ENCODE measurements at places on chromosomes 12 and 14.

- DNase-seq: no peak
Observed at GRCh38 chr14:68262567-68262966, 443.0 kb downstream of the RAD51B start.

GRCh38 chr14:57182760-57183503, 85.8 kb downstream of the EXOC5 start:
- no peak for DNase-seq

- no peak for DNase-seq
Observed at GRCh38 chr12:128123096-128123495, 143.9 kb upstream of the TMEM132C start.

DNA sequence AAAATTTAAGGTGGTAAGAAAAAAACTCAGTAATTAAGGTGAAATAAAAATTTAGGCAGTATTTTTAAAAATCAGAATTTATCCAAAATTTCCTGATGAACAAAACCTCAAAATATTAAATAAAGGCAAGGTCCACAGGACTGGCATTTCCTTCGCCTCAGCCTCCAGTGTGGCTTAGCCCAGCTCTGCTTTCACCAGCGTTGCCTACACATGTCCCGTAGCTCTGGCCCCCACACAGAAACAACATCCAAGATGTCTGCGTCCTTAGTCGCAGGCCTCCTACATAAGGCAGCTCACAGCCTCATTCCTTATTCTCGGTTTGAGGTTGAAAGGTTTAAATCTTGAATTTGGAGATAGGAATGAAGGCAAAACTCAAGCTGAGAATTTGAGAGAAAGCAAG, 274.3 kb downstream of the SYT1 start:
- DNase-seq: no peak

DNA sequence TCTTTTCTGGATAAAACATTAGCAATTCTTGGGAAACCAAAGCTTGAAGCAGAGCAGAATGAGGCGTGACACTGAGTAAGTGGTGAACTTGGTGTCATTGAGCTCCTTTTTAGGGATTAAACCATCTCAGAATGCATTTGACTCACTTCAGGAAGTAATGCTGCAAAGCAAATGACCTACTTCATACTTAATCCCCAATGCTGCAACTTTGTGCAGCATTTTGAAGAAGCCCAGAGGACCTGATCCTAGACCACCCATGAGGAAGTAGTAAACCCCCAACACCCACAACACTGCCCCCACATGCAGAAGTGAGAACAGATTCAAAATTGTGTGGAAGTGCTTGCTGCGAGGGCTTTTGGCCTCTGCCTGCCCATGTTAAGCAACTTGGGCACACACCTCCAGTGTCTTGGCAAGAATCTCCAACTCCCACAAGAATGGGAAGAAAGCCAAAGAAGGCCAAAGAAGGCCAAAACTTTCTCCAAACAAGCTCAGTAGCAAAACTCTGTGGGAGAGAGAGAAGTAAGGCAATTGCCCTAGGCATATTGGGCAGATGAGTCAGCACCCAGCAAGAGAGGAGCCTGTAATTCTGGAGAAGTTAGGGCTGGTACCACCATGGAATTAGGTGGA, 69.2 kb upstream of the ETV6 start:
- no peak for DNase-seq

DNA sequence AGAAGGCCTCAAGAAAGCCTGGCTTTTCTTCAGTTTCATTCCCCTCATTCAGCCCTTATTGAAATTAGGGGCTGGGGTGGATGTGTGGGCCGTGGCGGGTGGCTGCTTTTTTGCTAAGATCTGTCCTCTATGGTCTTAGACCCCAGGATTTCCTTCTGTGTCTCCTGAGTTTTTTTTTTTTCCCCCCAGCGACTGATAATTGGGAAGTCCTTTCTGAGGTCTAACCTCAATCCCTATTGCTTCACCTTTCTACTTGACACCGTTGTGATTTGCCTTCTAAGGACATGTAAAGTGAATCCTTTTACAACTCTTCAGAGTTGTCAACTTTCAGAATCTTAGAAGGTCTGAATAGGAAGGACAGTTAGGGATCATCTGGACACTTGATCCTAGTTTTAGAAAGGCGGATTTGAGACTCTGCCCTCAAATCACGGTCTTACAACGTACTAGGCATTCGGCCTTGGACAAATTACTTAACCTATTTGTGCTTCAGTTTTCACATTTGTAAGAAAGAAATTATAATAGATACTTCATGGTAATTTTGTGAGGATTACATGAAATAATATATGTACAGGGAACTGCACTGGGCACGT, 4.4 kb downstream of the GPR84 start:
- DNase-seq: no peak
